ENCODE measurements at places on chromosomes 7 and 10.

GRCh38 chr10:26222563-26222962, 6.0 kb downstream of the GAD2 start:
- peak; percentile 37 for DNase-seq

GRCh38 chr7:42527004-42527403, 290.0 kb upstream of the GLI3 start:
- no peak for DNase-seq

DNA sequence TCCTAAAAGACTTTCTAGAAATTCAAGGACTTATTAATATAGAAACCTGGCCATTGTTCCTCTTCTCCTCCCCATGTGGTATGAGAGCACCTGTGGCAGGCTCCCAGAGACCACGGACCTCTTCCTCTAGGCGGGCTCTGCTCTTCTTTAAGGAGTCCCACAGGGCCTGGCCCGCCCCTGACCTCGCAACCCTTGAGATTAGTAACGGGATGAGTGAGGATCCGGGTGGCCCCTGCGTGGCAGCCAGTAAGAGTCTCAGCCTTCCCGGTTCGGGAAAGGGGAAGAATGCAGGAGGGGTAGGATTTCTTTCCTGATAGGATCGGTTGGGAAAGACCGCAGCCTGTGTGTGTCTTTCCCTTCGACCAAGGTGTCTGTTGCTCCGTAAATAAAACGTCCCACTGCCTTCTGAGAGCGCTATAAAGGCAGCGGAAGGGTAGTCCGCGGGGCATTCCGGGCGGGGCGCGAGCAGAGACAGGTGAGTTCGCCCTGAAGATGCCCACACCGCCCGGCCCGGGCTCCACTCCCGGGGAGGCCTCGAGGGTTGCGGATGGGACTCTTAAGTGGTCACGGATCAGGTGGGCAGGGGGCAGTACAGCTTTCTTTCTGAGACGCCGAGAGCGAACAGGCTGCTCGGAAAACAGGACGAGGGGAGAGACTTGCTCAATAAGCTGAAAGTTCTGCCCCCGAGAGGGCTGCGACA, at the start of gene SLC26A4:
SLC26A4 (plus strand) TSS at position 448 of the 700 bp plus-strand sequence. CDS start 814 bp downstream, outside the sequence.
- no peak for DNase-seq

DNA sequence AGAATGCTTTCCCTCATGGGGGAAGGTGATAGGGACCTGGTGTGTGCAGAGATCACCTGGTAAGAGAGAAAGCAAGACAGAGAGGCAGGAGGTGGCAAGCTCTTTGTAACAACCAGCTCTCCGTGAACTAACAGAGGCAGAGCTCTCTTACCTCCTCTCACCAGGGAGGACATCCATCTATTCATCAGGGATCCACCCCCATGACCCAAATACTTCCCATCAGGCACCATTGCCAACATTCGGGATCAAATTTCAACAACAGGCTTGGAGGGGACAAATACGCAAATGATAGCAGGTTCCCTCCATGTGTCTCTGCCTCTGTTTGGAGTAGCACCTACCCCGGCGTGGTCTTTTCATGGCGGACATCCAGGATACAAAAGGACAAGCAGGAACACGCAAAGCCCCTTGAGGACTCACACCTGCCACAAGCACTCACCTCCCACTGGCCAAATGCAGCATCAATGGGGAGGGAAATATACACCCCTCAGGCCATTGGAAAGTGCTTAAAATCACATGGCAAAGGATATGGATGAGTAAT, 431.2 kb upstream of the AUTS2 start:
- DNase-seq: peak; percentile 88

GRCh38 chr7:141160246-141160860, 86.5 kb downstream of the TMEM178B start:
- no peak for DNase-seq

DNA sequence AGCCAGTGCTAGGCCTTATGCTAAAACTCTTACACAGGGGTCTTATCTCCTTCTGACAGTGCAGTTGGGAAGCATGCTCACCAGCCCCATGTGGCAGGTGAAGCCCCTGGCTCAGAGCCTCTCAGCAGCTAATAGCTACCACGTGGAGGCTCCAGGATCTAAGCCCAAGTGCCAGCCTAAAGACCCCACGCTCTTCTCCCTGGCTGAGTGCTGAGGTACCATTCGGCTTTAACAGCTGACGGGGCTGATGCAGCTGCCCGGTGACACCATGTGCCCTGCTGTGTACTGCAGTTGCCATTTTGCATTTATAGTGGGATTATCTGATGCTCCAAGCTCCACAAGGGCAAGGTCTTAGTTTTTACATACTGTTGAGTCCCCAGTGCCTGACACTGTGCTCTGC, 515.7 kb upstream of the GALNT17 start:
- peak; percentile 86 for DNase-seq

DNA sequence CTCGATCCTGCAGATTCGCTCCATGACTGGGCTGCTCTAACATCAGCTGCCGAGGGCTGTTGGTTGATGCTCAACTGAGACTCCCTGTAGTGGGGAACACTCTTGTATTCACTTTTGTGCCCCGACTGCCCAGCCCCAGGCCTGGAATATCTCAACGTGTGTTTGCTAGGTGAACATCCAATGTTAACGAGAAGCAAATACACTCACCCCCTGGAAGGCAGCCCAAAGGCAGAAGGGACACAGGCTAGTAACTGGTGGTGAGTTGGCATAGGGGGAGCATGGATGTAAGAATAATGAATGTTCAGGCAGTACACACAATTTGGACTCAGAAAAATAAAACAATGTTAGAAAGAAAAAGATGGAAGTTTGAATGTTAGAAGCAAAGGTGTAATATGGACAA, 24.0 kb upstream of the RBM33 start:
- no peak for DNase-seq

DNA sequence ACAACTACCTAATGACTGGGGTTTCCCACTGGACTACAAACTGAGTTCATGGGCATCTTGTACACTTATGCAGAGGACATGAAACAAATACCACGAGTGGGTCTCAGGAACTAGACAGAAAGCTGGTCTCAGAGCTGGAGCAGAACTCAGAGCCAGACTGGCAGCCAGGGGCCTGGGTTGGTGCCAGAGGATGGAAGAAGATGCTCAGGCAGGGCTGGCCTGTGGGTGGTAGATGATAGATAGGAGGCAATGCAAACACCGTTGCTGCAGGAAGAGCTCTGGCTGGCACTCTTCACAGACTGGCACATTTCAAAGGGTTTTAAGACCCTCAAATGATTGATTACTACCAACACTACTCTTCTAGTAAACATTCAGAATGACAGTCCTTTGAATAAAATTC, 28.8 kb downstream of the ENO4 start:
- DNase-seq: no peak

GRCh38 chr10:51607463-51607835, 91.9 kb downstream of the CSTF2T start:
- no peak for DNase-seq

GRCh38 chr7:2354186-2354938, at the start of gene EIF3B:
EIF3B (plus strand) TSS chr7:2354827; CDS start chr7:2354922, 95 bp downstream.
- DNase-seq: peak; percentile 96

DNA sequence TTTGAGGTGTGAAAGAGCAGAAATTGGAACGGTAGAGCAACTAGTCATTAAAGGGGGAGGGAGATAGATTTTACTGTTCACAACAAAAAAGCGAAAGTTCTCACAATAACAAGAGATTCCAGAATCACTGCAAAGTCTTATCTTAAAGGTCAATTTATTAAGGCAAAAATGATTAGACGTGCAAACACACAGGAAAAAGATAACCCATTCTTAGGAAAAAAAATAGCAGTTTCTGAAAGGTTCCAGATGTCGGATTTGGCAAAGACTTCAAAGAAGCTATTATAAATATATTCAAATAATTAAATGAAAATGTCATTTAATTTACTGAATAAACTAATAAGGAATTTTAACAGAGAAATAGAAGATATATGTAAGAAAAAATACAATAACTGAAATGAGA, 70.8 kb upstream of the GNAI1 start:
- DNase-seq: no peak

DNA sequence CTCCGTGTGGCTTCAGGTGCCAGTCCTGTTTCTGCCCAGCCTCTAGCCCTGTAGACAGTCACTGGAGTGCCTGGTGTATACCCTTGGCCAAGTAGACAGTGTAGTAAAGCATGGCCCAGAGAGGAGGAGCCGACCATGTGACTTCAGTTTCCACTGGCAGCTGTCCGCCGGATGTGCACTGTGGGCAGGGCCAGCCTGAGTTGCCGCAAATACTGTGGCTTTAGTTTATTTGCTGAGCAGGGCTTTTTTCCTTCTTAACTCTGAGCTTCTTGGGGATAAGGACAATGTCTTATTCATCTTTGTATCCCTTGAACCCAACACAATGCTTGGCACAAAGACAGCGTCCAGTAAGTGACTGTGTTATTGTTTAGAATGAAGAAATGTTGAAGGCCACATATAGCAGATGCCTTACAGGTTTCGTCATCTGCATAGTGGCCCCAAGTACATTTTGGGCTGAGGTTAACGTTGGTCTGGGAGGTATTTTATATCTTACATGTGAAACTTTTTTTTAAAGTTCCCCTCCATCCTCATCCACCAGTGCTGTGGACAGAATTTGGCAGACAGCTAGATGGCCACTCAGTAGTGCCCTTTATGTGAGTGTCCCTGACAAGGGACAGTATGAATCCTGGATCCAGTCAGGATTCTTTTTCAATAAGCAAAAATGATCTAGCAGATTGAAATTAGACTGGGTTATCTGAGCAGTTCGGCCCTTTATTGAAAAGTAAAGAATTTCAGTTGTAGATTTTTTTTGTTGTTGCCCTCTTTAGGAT, 40.6 kb downstream of the CYP17A1 start:
- no peak for DNase-seq

DNA sequence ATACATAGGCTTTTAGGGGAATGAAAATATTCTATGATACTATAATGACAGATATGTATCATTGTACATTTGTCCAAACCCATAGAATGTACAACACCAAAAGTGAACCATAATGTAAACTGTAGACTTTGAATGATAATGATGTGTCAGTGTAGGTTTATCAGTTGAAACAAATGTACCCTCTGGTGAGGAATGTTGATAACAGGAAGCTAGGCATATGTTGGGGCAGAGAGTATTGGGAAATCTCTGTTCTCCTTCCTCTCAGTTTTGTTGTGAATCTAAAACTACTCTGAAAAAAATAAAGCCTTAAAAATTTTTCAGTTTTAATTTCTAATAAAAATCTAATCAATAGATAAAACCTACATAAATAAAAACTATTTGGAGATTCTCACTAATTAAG, 36.9 kb downstream of the C1GALT1 start:
- DNase-seq: no peak

- DNase-seq: no peak
These were observed 7.8 kb downstream of the ADAM12 start for GRCh38 chr10:126380352-126381076.

DNA sequence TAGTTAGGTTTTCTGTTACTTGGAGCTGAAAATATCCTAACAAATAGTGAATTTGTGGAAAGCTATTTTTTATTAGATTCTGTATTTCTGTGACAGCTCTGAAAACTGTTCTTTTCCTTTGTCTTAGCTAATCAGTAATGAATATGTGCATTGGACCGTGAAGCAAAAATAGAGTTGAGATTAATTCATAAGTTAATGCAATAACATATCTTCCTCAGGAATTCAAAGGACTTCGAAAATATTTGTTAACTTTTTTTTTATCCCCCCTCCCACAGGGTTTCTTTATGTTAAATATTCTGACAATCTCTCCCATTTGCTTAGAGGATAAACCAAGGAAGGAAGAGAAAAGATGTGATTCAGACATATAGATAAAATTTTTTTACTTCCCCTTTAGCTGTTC, 101.4 kb downstream of the PODXL start:
- no peak for DNase-seq

DNA sequence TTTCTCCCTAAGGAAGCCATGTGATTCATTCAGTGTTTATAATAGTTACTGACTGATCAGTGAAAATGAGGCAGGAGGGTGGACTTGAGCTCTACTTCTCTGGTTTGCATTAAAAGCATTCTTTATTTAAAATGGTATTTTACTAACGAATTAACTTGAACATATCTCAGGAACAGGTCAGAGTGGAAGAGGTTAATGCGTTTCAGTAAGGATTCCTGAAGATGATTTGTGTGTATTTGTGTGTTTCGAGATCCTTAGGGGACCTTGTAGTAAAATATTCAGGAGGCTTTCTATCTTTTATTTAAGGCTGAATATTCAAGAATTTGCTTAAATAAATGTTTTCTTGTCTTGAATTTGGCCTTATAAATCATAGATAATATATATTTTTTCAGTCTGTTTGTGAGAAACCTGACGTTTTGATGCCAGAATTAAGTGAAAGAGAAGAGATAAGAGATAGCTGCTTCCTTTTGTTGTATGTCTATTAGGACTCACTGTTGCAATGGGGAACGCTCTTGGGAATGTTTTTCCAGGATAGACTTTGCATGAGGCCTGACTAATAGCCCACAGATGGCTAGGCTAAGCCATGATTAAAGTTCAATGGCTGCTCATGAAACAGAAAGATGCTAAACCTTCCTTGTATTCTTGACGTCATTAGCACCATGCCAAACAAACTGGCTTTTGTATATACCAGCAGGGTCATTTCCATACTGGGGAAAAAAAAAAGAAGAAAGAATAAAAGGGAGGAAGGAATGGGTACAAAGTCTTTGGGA, 93.8 kb upstream of the MTPN start:
- DNase-seq: no peak

DNA sequence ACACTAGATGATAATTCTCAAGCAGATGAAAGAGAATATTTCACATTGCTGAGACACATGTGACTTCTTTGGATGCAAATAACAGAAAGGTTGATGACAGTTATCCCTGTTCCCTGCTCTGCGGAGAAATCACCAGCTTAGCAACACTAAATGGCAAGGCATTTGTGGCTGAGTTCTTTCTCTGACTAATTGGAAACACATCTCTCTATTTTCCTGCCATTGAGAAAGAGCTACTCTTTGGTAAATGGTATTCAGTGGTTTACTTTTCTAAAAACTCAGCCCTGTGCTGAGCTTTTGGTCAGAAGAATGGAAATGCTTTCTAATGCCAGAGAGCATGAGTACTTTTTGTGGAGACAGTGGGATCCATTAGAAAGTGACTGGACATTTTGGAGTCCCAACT, 771.4 kb downstream of the LRMDA start:
- no peak for DNase-seq

DNA sequence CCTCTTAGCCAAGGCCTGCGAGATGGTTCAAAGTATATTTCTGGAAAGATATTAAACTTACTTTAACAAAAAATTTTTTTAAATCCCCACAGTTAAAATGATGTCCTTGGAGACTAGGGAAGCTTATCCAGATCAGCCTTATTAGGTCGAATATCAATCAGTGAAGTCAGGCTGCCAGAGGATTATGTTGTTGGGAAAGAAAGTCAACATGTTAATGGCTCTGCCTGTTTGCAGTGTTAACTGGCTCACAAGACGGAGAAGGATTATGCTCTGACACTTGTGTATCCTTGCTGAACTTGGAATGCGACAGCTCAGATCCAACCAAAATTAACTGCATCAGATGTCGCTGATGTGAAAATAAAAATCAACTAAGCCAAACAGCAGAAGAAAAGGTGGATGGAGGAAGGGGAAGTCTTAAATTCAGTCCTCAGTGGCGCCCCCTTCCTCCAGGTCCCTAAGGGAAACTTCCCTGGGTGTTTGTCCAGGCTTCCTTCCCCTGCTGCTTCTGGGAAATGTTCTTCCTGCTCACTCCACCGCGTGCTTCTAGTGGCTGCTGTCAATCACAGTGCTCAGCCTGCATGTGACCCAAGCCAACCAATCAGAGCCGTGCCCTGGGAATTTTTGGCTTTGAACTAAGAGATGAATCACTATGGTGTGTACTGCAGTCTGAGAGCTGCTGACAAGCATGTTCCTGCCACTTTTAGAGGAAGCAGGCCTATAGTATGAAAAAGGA, 690.4 kb upstream of the NRP1 start:
- DNase-seq: no peak

- no peak for DNase-seq
These were observed 41.9 kb downstream of the MET start for GRCh38 chr7:116713918-116714317.

- no peak for DNase-seq
These were observed 182.3 kb downstream of the NPSR1 start for GRCh38 chr7:34840176-34840785.
